ENCODE measurements at places on chromosomes 1 and 21. TPM values are rescaled to one million over a fixed set of nuclear protein-coding genes. Genes with fewer than 3 reads are reported as not detected.

Gene LEFTY2
- total RNA-seq, result 38.3 TPM

Gene AQP10
- not detected for total RNA-seq

Gene ZSCAN20
- total RNA-seq, result 4.4 TPM

Gene DCST1
- total RNA-seq, result not detected

Gene OR6K3
- not detected for total RNA-seq

Gene PLA2G2C
- not detected for total RNA-seq

Gene SLC45A1
- total RNA-seq, result 2.9 TPM

Gene FAM167B
- total RNA-seq, result 3.1 TPM

Gene CD2
- total RNA-seq, result not detected

Gene TRIM67
- 2.9 TPM for total RNA-seq

DNA sequence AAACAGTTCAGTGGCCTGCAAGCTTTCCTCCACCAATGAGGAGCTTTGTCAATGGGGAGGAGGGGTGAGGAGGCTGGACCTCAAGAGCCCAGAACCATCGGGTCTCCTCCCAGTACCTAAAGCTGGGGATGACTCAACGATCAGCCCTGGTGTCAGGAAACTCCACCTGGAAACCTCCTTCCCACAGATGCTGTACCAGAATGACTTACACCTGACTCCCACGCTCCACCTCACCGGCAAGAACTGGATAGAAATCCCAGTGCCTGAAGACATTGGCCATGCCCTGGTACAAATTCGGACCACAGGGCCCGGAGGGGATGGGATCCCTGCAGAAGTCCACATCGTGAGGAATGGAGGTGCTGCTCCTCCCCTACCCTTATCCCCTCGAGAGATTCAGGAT lies 11.4 kb downstream of the TMEM81 start:
- no peak for DNase-seq

- DNase-seq, result no peak
Observed at GRCh38 chr21:38244885-38245869, 11.6 kb upstream of the KCNJ15 start.

DNA sequence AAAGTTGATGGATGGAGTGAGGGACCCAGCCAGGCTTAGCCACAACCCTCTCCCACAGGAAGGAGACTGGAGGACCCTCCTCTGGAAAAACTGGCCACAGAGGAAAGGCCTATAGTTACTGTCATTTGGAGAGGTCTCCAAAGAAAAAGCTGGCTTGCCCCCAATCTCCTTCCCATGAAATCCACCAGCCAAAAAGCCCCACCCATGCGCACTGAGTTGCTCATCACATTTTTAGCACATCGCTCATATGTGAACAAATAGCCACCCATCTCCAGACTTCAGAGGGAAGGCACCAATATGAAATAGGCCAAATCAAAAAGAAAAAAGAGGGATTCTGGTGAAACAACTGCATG lies 36.9 kb upstream of the QSOX1 start:
- no peak for DNase-seq

DNA sequence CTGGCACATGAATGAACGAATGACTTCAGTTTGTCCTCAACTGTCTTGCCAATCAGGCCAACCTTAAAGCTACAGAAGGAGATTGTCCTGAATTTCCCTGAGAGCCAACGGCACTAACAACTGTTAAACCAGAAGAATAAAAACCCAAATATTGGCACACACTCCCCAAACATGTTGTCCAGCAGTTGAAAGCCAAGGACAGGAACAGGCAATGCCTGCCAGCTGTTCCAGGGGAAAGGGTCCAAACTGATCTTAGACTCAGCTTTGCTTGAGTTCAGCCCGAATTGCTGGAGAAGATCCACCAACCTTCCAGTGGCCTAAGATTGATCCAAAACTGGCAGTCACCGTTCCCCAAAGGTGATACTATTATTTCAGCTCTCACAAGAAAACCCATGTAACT lies 22.4 kb upstream of the AHCTF1 start:
- no peak for DNase-seq

DNA sequence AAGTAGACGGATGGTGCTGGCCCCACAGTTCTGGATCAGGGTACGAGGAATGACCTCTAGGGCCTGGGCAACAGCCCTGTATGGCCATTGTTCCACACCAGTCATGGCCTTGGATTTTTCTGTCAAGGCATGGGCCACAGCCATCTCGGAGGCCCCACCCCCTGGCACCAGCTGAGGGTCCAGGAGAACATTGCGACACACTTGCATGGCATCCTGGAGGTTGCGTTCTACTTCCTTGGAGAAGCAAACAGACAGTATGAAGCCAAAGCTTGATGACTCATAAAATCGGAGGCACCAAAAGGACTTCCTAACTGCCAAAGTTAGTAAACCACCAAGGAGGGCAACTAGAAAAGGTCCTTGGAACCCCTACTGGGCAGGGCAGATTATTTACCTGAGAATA lies 11.9 kb upstream of the VHLL start:
- no peak for DNase-seq

GRCh38 chr1:54459140-54459539 lies 52.9 kb upstream of the SSBP3 start:
- no peak for DNase-seq

GRCh38 chr1:38328278-38329035 lies 281.9 kb upstream of the POU3F1 start:
- DNase-seq, result no peak

GRCh38 chr1:228982637-228983036 lies 247.4 kb downstream of the RHOU start:
- DNase-seq, result no peak

DNA sequence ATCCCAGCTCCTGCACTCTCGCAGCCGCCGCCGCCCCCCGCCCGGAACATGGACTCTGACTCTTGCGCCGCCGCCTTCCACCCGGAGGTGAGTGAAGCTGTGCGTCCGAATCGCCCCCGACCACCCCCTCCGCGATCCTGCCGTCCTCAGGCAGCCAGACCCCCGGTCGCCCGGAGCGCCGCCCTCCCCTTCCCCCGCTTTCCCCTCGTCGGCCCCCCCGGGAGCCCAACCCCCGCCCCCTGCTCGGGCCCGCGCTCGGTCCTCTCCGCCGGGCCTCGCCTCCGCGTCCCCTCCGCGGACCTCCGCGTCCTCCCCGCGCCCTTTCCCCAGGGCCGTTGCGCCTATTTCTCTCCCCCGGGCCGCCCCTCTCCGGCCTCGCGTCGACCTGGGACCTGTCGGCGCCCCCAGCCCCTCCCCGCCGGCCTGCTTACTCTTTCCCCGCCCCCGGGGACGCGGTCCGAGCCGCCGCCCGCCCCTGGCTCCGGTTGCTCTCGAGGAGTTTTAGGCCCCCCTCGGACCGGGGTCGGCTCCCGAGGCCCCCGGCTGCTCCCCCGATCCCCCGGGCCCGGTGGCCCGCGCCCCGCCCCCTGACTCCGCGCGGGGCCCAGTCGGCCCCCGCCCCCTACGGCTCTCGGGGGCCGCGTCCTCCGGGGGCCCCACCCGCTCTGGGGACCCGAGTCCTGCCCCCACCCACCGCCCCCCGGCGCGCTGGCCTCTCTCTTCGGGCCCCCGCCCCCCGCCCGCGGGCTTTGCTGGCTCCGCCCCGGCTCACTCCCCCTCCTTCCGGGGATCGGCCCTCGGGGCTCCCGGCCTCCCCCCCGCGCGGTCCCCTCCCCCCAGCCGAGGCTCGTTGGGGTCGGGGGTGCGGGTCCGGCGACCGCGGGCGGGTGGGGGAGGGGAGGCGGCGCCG lies 743 bp downstream of the PHF13 start:
- DNase-seq, result no peak

DNA sequence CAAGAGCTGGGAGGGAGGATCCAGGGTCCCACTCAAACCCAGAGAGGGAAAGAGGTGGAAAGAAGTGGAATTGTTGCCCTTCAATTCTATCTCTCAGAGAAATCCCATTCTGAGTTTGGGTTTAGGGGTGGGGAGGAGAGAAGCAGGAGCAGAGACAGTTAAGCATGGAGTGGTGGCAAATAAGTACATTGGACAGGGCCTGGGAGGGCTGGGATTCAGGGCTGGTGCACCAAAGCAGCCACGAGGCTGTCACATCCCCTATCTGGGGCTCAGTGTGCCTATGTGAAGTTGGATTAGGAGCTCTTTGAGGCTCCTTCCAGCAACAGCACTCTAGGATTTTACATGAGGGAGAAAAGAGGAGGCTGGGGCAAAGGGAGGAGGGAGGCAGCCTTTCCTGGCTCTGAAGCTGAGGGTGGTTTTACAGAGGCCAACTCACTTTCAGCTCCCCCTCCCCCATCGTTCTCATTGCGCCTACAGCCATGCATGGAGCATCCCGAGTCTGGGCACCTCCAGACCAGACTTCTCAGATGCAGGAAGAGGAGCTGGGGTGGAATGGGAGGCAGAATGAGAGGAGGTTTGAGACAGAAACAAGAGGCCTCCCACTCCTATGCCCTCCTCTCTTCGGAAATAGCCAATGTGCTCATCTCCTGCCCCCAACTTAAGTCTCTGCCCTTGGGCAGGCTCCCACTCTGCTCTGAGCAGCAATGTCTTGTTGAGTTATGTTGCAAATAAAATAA lies 3.0 kb upstream of the SYT6 start:
- DNase-seq, result no peak

DNA sequence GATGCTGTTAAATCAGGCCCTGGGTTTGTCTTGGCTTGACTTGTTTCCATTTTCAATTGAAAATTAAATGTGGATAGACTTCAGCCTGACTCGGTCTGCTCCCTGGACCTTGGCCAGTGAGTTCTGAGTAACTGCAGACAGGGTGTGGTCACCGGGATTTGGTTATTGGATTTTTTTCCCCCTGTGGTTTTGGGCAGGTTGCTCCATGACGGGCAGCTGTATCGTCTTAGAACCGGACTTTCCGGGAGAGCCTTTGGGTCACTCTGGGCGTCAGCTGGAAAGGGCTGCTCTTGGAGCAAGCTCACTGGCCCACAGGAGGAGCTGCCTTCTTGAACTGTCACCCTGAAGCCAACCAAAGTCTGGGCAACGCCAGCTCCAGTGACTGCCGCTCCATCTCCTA lies 75.0 kb downstream of the CLIC6 start:
- DNase-seq, result no peak

- peak; percentile 84 for DNase-seq
Observed at GRCh38 chr1:30911059-30911954, 2.7 kb upstream of the SDC3 start.

DNA sequence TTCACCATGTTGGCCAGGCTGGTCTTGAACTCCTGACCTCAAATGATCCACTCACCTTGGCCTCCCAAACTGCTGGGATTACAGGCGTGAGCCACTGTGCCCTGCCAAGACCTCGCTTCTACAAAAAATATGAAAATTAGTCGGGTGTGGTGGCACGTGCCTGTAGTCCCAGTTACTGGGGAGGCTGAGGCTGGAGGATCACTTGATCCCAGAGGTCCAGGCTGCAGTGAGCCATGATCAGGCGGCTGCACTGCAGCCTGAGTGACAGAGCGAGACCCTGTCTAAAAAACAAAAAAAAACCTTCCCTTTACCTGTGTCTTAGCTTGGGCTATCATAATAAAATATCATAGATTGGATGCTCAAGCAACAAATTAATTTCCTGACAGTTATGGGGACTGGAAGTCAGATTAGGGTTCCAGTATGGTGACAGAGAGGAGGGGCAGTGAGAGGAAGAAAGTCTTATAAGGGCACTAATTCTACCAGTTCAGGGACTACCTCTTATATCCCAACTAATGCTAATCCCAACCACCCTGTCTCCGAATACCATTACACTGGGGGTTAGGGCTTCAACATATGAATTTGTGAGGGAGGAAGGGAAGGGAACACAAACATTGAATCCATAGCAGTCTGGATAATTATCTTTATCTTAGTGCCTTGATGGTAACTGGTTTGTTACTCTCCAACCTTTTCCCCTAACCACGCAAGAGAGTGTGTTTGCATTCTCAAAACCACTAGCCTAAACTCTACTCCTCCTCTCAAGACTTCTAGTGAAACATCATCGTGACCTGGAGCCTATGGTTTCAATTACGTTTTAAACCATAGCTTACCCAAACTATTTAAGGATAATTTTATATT lies 1.0 kb upstream of the NAXE start:
- no peak for DNase-seq

DNA sequence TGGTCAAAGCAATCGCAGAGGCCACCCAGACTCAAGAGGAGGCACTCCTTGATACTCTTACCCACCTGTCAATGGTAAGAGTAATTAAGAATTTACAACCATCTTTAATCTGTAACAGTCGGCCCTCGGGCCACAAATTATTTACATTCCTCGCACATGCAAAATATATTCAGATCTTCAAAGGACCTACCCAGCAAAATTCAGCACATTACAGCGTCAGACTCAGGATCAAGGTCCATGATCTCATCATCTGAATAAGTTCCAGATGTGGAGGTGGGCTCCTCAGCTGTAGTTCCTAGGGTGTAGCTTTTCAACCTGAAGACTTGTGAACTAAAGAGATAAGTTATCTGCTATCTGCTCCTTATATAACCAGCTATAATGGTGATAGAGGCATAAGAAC lies 17.1 kb upstream of the RNF11 start:
- no peak for DNase-seq

DNA sequence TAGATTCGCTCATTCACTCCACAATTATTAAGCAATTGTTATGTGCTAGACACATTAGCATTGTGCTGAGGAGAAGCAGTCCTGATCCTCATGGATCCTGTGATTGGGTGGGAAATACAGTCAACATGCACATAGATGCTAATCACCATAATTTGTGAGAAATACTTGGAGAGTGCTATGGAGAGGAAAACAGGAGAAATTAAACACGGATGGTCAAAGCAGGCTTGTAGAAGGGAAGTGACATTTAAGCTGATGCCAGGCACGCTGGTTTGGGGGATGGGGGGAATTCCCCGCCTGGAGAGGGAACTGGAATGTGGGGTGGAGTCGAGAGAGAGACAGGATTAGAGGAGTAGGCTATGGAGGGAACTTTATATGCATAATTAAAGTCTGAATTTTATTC lies 52.2 kb upstream of the L1TD1 start:
- DNase-seq, result no peak

GRCh38 chr1:82466416-82466815 lies 665.7 kb downstream of the ADGRL2 start:
- no peak for DNase-seq

- DNase-seq, result no peak
Observed at GRCh38 chr1:213649373-213649772, 338.4 kb upstream of the PROX1 start.

DNA sequence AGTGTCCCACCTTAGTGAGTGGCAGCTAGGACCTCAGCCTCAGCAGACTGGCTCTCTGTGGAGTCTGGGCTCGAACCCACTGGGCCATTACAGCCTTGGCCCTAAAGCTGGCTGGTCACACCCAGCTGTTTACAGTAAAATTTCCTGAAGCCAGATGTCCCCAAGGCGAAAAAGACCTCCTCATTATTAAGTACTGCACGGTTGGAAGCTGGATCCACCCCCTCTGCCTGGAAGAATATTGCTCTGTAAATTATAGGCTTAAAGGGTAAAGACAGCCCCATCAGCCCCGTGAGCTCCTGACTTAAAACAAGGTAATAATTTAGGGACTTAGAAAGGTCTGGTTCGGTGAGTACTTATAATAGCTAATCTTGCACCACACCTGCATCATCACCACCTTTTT lies 30.3 kb upstream of the TMEM51 start:
- no peak for DNase-seq
